Suppressor macrophage treated with lipopolysaccharide for 4 hours (primary cell): ENCODE measurements at places on chromosomes 1 and 21.

GRCh38 chr1:41366455-41367287, 5.4 kb downstream of the FOXO6 start:
- no peak for DNase-seq

DNA sequence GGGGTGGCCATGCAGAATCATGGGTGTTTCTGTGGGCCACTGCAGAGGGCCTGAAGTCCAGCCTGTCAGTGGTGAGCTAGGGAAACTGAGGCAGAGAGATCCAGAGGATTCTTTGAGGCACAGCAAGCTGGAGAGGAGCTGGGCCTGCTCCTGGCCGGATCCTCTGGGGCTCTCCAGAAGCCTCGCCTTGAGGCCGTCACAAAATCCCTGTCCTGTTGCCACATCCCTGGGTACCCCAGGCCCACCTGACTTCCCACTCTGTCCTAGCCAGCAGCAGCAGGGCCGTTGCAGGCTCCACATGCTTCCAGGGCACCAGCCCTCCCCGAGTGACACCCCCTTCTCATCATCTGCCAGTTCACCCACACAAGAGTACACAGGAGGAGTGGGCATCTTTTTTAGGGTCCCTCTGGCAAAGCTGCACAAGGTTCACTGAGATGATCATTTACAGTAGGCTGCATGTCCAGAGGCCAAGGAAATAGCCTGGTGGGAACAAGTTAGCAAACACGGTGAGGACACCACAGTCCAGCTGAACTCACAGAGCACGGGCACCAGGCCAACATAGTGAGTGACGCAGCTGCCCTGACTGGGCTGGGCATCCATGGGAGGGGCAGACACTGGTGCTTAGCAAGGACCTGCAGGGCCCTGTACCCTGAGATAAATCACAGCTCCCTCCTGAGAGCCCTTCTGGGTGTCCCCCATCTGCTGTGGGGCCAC, 25.1 kb upstream of the TSPEAR start:
- DNase-seq = no peak

GRCh38 chr1:14956579-14957195, 196.9 kb upstream of the TMEM51 start:
- DNase-seq = no peak

DNA sequence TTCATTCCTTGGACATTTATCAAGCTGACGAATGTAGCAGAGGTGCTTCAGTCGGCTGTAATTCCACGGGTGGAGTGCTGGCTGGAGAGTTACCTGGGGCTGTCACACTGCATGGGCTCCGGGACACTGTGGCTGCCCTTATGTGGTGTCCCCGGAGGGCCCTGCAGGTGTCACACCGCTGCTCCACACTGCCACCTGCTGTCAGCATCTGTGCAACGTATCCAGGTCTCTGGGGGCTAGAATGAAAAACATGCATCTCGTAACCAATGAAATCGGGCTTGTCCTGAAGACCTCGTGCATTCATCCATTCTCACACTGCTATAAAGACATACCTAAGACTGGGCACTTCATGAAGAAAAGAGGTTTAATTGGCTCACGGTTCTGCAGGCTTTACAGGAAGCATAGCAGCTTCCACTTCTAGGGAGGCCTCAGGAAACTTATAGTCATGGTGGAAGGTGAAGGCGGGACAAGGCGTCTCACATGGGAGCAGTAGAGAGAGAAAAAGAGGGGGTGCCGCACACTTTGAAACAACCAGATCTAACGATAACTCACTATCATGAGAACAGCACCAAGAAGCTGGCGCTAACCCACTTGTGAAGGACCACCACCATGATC, 46.7 kb upstream of the PCBP3 start:
- DNase-seq = peak; percentile 76

- no peak for DNase-seq
Measured at GRCh38 chr21:44456214-44456914, 1.1 kb downstream of the LRRC3 start.
